Stimulated activated CD4-positive, alpha-beta T cell treated with anti-CD3 and anti-CD28 coated beads, Interleukin-12 subunit alpha, Interleukin-12 subunit beta, amount 100 ng/mL, for 48 hours (primary cell): ENCODE measurements at places on chromosomes 7 and 10.

- DNase-seq: no peak
These were observed 240.8 kb upstream of the SLC26A5 start for GRCh38 chr7:103686763-103687162.

DNA sequence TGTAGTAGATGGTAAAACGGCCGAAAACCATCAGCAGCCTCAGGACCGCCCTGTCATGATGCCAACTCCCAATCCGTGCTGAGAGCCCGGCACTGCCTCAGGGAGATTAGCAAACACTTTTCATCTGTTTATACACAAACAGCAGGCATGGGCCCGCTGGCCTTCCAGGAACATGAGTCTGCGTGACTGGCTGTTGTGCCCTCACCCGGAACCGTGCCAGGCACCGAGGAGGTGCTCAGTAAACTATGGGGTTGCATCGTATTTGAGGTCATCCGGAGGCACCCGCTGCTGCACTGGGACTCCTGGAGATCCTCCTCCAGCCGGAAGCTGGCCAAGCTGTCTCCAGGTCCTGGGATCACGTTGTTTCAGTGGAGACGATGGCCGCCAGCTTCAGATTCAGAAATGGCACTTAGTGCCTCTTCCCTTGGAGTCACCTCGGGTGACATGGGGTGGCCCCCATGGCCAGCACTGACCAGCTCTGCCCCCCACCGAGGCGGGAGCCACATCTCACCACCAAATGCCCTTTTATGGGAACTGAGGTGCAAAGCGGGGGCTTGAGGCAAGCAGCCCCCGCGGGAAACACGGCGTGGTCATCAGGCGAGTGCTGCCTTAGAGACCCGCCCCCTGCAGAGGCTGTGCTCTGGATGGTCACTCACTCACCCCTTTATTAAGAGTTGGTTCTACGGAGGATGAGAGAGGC, 585.9 kb downstream of the PTPRN2 start:
- DNase-seq: no peak

DNA sequence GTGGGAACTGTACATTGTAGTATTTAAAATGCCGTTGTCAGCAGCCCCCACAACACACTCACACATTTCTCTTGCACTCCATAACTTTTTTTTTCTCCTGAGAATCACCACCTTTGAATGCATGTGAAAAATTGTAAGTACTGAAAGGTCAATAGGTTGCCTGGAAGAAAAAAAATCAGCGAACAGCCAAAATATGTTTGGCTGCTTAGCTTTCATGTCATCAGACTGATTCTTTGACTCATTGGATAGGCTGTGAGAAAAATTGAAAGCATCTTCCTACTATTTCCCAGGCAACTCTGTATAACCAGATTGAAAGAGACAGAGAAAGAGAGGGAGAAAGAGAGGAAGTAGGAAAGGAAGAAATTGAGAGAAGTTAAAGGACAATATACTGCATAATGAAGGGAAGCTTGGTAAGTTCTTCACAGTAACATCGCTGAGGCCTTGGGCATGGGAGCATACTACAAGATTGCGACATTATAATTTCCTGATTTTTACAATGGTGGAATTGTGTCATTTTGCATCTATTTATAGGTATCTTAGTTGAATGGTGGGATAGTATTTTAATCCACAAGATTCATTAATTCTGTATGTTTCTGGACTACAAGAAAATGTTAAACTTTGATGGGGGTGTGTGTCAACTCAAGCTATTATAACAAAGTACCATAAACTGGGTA, 249.3 kb upstream of the KCND2 start:
- DNase-seq: no peak

DNA sequence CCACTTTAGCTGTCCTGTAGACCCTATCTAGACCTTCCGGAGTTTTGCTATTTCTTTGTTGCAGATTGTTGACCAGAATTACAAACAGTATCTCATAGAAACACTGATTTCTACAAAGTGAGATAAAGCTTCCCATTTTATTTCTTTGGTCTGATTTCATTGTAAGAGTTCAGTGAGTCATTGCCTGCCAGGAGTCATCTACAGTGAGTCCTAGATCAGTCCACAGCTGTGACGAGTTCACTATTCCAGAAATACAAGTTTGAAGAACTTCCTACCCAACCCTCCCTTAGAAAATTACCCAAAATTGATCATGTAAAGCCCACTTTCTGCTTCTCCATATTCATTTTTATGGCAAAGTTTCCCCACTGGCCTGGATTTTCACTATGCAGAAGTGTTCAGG, 905.5 kb downstream of the CNTNAP2 start:
- no peak for DNase-seq

GRCh38 chr7:16719699-16720098, 33.9 kb upstream of the TSPAN13 start:
- no peak for DNase-seq
